BJ (cell line): ENCODE measurements at places on chromosomes 4 and X. TPM values are rescaled to one million over a fixed set of nuclear protein-coding genes. Genes with fewer than 3 reads are reported as not detected.

Gene CHIC1
- 3.1 and 6.9 TPM in 2 replicates for polyA plus RNA-seq

DNA sequence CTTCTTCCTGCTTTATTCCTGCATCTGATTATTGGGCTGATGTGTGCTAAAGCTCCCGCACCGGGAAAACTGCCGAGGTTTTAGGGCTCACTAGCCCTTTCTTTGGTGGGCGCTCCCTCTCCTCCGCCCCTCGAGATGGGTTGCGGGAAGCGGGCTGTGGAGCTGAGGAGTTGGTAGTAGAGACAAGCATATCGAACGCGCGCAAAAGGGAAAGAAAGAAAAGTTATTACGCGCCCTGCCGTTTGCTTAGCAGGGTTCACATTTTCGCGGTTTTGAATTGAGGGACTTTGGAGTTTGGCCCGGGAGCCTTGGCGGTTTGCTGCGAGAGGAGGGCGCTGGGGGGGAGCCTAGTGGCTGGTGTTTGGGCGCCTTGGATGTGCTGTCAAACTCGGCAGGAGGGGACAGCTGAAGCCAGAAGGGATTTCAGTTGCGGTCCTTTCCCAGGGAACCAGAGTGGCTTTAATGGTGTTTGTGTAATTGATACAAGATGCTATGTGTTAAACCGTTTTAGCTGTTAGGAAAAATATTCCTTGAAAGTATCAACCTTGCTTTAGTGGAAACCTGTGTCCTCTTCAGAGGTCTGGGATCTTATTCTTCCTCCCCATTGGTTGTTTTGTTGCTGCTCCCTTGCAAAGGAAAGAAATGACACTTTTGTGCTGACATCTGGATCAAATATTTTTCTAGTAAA, 1.1 kb downstream of the GAB1 start:
- DNase-seq = no peak

DNA sequence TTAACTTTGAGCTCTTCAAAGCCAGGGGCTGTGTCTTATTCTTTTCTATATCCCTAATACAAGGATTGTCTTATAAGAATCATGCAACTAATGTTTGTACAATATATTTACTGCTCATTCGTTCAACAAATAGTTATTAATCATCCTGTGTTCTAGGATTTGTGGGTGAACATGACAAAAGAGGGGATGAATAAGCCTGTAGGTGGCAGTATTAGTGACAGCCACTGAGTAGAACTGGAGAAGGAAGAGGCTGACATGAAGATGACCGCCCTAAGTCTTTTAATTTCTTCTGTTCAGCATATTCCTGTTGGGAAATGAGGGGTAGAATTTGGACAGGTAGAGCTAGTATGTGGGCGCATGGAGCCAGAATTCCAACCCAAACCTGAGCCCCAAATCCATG, 11.9 kb upstream of the LINC00632 start:
- DNase-seq = no peak

- no peak for DNase-seq
These were observed 42.0 kb upstream of the IGSF1 start for GRCh38 chrX:131331152-131331551.

DNA sequence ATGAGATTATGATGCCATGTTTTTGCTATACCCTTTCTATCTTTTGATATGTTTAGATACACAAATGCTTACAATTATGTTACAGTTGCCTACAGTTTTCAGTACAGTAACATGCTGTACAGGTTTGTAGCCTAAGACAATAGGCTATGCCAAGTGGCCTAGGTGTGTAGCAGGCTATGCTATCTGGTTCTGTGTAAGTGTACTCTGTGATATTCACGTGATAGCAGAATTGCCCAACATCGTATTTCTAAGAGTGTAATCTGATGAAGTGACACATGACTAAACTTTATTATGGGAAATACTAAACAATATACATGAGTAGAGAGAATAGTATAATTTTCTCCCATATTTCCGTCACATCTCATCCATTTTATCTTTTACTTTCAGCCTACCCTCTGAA, 97.0 kb downstream of the CLDN22 start:
- DNase-seq = no peak

DNA sequence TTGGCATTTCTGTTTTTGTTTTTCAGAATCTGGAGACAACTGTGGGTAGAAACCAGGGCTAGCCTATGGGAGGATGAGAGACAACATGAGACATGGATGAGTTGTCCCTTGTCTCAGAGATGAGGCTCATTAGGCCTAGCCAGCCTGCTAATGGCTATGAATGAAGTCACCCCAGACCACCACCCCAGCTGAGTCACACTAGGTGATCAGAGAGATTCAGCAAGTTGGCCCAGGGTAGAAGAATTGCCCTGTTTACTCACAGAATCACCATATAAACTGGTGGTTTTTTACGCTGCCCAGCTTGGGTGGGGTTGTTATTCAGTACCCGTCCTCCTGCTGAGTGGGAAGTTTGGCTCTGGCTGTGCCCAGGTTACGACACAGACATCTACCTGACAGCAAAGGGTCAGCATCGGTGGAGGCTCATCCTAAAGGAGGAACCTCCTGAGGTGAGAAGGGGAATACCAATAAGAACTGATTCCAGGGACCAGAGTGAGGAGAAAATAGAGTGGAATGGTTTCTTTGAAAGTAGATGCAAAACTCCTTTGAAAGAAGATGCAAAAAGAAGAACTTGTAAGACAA, 17.2 kb upstream of the ARSJ start:
- DNase-seq = no peak

- DNase-seq = no peak
These were observed 37.0 kb upstream of the CXCL8 start for GRCh38 chr4:73703320-73703719.

DNA sequence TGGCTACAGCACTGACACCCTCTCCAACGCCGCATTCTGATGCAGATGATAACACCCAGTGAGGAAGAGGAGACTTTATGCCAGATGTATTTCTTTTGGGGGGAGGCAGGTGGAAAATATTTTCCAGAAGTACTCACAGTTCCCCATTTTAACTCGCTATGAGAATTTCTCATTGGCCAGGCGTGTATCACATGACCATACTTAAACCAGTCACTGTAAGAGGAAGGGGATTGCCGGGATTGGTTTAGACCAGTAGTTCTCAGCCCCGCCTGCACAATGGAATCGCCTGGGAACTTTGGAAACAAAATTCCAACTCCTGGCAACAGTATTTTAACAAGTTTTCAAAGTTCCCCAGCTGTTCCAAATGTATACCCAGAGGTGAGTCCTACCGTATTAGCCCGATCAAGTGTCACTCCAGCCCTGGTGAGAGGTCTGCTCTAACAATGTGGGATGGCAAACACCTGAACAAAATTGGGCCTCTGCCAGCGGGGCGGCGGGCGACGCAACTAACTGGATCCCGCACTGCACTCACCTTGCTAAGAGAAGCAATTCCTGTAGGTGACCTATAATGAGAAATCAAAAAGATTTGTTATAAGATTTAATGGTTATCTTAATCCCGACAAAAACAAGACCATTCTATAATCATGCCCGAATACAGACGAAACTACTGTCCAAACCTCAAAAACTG, 2.9 kb upstream of the MSL3 start:
- no peak for DNase-seq

- DNase-seq = no peak
These were observed 41.8 kb downstream of the SULT1E1 start for GRCh38 chr4:69818060-69818639.

GRCh38 chrX:150698981-150699380, 5.8 kb downstream of the MTMR1 start:
- no peak for DNase-seq

- no peak for DNase-seq
These were observed 159.9 kb downstream of the MGST2 start for GRCh38 chr4:139825523-139826014.

DNA sequence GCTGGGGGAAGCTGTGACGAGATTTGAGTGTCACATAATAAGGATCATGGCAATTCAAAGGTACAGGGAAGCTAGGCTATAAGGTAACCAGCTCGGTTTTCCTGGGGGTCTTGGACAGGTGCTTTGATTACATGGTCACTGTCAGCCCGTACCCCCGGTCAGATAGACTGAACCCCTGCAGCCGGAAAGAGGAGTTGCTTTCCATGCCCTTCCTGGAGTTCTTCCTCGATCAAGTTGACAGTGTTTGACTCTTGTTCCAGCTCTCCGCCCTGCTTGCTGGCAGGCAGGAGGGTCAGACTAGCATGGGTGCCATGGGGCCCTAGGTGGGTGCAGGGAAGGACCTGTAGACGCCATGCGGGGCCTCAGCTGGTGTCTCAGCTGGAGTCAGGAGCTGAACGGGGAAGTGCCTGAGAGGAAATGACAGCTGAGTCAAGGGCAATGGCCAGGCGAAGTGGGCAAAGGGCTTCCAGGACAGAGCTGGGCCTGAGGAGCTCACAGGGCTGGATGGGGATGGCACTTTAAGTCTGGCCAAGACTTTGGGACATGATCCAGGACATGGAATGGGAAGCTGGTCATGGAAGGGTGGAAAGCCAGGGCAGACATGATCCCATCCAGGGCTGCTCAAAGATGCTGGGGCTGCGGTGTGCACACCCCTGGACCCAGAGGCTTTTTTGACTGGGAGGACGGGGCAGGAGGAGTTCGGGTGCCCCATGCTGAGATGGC, 1.6 kb downstream of the TMEM187 start:
- DNase-seq = no peak

DNA sequence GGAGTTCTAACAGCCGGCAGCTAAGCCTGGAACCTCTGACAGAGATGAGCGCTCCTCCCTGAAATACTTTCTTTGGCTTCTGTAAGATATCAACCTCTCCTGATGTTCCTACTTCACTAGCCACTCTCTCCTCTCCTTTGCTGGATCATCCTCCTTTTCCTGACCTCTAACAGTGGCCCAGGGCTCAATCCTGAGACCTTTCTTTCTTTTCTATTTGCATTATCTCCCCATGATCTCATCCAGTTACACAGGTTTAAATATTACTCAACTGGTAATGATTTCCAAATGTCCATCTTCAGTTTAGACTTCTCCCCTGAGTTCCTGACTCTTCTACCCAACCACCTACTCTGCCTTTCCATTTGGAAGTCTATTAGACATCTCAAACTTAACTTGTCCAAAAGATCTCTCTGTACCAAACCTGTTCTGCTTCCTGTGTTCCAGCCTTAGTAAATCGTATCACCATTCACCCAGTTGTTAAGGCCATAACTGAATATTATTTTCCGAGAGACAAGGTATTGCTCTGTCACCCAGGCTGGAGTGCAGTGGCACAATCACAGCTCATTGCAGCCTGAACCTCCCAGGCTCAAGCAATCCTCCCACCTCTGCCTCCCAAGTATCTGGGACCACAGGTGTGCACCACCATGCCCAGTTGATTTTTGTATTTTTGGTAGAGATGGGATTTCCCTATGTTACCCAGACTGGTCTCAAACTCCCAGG, 41.1 kb downstream of the RFC1 start:
- DNase-seq = no peak

DNA sequence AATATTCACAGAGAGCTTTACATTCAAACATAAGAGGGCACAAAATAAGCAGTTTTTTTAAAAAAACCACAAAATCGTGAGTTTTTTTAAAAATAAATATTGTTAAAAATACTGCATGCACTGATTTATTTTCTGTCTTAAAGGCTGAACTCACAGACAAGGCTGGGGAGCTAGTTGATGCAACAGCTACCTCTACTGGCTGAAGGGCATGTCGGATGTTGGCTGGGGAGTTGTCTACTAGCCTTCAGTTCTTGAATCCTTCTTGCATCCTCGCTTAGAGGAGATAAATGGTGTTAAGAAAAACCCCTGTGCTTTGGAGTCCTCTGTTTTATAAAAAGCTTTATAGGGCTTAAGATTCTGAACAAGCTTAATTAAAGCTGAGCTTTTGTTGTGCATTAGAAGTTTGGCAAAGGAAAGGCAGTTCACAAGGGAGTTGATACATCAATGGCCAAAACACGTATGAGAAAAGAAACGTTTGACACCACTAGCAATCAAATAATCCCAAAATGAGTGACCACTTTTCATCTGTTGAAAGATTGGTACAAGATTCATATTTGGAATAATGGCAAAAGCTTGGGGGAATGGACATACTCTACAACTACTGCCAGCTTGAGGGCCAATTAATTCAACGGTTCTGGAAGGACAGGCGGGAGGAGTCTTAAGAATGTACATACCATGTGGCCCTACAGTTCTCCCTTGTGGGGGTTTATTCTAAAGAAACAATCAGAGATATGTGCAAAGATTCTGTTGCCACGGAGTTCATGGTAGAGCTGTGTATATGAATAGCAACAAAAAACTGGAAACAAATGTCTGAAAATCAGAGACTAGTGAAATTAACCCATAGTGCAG, 94.7 kb downstream of the SEL1L3 start:
- no peak for DNase-seq
